ENCODE measurements at places on chromosomes 12 and 14.

DNA sequence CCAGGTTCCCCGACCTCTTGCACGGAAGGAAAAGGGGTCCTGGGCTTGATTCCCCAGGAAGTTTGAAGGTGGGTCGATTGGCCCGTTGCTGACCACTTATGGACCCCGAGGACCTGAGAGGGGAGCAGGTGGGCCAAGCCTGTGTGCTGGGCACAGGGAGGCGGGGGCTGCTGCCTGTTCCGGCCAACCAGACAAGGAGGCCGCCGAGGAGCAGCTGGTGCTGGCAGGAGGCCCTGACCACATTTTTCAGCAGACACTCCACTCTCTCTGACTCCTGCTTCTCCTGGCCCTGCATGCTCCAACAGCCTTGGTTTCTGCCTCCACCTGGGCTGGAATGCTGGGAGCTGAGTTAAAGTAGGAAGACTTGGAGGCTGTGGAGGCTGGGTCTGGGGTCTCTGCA is 42.8 kb downstream of the NOS1 start:
- no peak for DNase-seq

GRCh38 chr12:124700810-124701592 is 133.6 kb upstream of the NCOR2 start:
- no peak for DNase-seq

- DNase-seq: no peak
These were observed 8.9 kb upstream of the RERG start for GRCh38 chr12:15230137-15230536.

DNA sequence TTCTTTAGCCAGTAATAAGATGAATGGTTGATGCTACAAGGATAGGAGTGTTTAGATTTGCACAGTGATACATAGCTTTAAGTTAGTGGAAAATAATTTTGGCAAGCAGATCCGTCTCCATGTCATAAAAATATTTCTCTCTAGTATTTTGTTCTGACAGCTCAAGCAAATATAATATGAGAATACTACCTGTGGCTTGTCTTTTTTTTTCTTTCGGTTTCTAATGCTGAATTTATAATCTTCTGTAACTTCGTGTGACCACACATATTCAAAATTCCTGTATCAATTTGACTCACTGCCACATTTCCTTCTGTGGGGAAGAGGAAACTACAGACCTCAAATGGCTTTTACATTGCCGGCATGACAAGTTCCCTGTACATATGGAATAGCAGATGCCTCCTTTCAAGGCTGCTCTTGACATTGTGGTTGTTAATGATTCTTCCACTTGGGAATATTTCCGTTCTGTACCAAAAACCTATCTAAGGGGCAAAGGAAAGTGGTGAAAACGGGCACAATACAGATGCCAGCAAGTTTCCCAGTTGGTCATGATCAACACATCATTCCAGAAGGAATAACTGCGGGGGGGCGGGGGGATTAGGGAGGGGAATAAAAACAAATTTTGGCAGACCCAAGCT is 103.6 kb upstream of the CCDC91 start:
- no peak for DNase-seq

- no peak for DNase-seq
These were observed 13.8 kb upstream of the TMTC2 start for GRCh38 chr12:82672811-82673495.

GRCh38 chr14:105448706-105449111 is 25.9 kb upstream of the CRIP2 start:
- peak; percentile 81 for DNase-seq

- no peak for DNase-seq
These were observed 36.0 kb downstream of the TMEM63C start for GRCh38 chr14:77217551-77217950.

- no peak for DNase-seq
These were observed 132.8 kb upstream of the HIF1A start for GRCh38 chr14:61562321-61563161.

GRCh38 chr12:124194264-124194892 is 100.5 kb upstream of the RFLNA start:
- no peak for DNase-seq
